ENCODE measurements at places on chromosomes 5 and 9.

GRCh38 chr9:92607088-92607487, 62.8 kb downstream of the IPPK start:
- DNase-seq, result no peak

- DNase-seq, result no peak
Measured at GRCh38 chr9:13140843-13141592, 138.5 kb downstream of the MPDZ start.

DNA sequence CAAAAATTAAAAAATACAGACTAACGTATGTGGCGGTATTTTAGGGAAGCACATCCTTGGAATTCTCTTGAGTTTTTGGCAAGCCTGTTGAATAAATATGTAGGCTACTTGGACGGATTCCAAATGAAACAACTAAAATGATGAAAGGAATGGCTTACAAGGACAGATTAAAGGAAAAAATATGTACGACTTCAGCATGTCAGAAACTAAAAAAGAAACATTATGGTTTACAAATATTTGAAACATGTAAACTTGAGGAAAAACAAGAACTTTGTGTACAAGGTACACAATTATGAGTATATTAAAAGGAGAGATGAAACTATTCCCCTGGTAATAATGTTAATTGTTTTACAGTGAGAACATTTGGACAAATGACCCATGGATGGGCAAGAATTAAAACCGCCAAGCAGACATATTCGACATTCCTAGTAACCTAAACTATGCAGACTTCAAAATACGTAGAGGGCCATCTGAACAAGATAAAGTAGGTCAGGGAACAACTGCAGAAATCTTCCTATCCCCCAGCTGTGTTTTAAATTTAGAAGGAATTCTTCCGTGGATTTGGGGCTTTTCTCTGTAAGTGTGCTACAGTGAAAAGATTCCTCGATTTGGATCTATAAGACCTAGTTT, 12.5 kb downstream of the EDIL3 start:
- no peak for DNase-seq

GRCh38 chr5:172496671-172497371, 42.5 kb upstream of the SH3PXD2B start:
- no peak for DNase-seq

DNA sequence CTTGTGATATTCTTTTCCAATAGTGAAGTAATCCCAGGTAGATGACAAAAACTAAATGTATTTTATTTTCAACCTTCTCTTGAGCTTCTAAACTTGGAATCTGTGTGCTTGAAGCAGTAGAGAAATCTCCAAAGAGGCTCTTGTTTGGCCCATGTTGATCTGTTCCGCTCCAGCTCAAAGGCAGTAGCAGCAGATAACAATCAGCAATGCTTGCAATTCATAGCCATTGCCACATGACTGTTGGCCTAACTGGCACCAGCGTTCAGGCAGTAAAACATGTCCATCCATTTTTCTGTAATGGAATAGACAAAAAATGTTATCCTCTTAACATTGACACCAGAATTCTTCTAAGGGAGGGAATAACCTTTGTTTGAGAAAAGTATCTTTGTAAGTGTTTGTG, 270.7 kb upstream of the MSX2 start:
- DNase-seq, result no peak

DNA sequence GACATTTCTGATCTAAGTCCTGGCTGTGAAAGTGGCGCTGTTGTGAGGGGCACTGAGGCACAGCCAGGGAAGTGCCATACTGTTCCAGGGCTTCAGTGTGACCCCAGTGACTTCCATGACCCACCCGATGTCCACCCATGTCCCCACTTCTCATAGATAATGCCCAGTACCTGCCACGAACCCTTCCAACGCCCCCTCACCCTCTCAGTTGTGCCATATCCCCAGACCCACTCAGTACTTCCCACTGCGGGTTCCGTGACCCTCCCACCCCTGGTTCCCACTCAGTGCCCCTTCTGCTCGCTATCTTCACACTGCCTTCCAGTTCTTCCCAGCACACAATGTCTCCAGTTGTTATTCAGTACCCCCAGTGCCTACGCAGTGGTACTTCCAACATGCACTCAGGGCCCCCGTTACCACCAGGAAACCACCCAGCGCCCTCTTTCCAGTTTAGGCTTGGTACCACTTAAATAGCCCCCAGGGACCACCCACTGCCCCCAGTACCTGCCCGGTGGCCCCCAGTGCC, 30.7 kb upstream of the PSD2 start:
- no peak for DNase-seq

DNA sequence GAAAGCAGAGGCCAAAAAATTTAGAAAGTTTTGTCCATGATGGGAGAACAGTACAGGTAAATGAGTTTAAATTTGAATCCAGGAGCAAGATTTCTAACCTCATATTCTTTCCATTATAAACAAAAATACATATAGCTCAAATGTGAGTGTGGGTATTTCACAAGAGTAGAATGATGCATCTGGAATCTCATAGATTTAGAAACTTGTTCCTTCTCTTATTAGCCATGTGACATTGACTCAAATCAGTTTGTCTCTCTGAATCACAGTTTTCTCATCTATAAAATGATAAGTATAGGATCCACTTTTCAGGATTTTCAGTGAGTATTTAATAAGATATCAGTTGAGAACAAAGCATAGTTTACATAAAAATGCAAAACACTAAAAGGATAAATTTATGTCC, 436.3 kb upstream of the PAPPA start:
- DNase-seq, result no peak

GRCh38 chr9:70613024-70613768, 198.7 kb upstream of the KLF9 start:
- no peak for DNase-seq

- no peak for DNase-seq
Measured at GRCh38 chr5:109786206-109786855, 96.6 kb downstream of the MAN2A1 start.

GRCh38 chr5:174411479-174411819, 312.9 kb upstream of the MSX2 start:
- no peak for DNase-seq

DNA sequence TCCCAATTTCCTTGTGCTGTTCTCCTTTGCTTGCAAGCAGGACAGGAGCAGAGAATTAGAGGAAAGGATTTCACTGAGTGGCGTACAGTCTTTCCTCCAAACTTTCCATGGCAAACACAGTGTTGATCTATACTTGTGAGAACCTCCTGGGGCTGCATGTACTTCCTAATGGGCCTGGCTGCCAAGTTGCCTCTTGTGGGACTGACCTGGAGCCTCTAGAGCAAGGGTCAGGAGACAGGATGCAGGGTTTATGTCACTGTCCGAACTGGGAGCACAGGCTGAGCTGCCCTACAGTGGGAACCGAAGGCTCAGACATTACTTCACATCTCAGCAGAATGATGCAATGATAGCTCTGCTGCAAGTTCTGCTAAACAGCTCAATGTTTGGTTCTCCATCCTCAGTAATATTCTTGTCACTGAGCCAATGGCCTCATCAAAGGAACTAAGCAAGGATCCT, 102.3 kb downstream of the ENC1 start:
- no peak for DNase-seq

- no peak for DNase-seq
Measured at GRCh38 chr5:139820130-139820529, 24.5 kb downstream of the PSD2 start.

DNA sequence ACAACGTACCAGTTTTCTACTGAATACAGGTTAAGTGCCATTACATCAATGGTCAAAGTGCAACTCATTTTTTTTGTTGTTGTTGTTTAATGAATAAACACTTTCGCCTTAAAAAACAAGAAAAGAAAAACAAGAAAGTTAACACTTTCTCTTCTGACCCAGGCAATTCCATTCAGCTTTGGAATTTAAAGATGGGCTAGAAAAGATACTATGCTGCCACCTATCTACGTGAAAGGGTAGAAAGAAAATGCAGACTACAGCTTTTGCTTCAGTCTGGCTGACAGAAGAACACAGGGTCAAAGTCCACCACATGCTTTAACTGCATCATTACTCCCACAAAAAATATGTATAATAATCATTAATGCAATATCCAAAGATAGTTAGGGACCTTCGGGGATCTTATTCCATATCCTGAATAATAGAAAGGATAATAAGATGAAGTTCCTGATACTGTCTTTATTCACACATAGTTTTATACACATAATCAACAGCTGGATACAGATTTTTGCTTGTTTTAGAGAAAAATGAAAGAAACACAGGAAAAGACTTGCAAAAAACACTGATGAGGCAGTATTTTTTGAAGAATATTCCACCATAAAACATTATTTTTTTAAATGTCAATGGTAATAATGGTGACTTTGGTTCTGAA, 40.4 kb downstream of the ZDHHC21 start:
- no peak for DNase-seq

DNA sequence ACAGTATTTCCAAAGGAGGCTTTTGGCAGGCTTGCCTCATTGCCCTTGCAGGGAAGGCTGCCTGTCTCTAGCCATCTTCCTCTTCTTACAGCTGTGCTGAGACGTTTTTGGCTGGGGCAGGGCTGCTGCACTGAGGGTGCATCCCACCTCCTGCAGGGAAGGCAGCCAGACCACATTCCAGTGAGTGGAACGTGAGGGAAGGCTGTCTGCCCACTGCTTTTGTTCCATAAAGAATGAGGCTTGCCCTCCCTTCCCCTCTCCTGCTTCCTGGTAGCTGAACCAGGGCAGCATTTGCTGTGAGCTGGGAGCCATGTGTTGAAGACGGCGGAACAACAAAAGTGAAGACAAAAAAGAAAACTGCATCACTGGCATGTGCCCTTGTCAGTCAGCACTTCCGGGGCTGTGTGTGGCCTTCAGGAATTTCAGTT, 16.8 kb downstream of the MGAT1 start:
- DNase-seq, result no peak

DNA sequence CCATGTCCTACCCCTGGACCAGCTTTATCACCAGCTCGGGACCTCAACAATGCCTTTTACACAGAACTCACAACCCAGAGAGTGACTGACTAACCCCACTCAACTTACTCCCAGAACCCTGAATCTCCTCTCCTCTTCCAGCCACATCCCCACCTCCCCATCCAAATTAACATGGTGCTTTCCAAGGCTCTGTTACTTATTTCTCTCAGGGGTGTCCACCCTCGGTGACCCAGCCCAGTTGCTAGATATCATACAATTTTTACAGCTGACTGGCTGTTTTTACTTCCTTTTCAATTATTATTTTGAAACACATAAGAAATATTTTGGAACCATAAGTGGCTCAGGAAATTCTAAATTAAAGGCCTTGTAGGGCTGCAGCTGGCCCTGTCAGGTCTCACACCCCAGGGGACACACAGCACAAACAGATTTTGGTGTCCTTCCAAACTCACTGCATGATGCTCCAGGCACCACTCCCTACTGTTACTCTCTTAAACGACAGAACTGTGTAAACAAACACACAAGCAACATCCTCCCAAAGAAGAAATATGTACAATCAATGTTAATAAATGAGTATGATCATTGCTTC, 180.6 kb downstream of the ADAMTS12 start:
- no peak for DNase-seq

DNA sequence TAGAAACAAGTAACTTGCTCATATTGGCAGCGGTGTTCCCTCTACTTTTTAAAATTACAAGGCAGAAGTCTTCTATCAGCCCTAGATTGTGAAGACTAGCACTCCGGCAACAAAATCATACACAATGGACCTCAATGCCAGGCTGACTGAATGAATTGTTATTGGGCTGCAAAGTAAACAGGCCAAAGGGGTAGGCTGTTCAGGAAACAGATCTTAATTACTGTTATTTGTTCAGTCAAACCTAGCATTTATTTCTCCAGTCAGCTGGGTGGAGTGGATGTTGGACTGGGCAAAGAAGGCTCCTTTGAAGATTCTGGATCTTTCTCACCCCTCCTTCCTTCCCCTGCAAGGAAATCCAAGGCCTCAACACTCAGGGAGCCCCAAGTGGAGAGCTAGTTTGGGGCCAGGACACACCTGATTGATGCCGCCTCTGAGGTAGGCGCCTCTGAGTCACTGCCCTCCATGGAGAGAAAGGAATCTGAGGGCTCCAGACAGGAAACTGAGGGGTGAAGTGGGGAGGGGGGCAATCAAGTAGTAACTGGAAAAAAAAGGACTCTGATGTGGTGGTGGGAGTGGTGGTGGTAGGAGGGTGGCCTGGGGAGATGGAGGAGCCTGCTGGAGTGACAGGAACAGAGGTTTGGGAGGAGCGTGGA, 35.5 kb downstream of the SERINC5 start:
- DNase-seq, result no peak

DNA sequence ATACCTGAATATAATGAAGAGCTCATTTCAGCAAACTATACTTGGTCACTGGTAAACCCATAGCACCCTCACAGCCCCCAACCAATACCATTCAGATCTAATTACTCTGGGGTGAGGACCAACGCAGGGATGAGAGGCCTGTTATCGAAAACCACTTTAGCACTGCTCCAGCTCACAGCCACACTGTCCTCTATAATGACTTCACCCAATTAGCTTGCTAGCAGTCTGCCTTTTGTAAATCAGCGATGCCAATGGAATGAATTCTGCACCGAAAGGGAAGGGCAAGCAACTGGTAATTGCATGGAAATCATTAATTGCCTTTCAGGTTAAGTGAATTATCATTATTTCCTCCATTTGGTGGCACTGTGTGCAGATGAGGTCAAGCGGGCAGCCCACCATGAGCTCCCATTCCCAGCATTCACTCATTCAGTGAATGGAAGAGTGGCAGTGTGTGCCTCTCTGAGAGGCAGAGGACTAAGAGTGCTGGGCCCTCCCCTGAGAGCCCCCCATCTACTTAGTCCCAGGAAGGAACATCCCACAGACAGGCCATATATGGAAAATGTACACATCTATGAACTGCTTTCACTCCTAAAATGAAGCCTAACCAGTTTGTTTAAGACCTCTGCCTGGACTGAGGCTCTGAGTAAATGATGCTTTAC, 262.1 kb downstream of the SPOCK1 start:
- no peak for DNase-seq

DNA sequence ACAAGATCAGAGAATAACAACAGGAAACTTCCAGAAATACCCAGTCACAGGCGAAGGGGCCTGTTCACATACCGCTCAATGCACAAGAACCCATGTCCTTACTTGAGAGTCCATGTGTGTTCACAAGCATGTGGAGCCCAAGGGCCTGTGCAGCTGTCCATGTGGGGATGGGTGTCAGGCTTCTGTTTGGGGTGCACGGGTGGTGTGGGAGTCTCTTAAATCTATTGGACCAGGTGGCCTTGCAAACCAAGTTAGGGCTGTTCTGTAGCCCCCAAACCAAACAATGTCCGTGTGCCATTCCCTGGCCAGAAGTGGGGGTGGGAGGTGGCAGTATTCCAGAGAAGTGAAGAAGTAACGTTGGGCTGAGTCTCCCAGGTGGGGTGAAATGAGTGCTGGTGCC, 222.3 kb downstream of the PBX3 start:
- DNase-seq, result no peak

GRCh38 chr5:1090538-1090937, 21.3 kb downstream of the SLC12A7 start:
- DNase-seq, result no peak

GRCh38 chr9:36827593-36827992, 206.5 kb downstream of the PAX5 start:
- DNase-seq, result no peak

GRCh38 chr5:66789434-66789833, 193.2 kb downstream of the MAST4 start:
- DNase-seq, result no peak

DNA sequence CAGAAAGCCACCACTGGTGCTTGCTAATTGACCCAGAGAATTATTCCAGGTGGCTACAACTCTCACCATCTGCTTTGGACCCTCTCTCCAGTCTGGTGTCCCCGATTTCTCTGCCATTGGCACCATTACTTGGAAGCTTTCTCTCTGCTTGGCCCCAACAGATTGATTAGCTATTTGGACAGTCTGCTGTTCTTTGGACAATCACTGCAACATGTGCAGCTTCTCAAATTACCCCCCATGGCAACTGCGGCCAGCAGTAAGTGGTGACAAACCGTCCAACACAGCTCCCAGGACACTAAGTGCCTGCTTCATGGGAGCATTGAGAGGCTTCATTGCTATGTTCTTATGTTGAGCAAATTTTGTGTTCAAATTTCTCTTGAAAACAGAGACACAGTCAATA, 309.8 kb downstream of the TAF11L14 start:
- DNase-seq, result no peak

Data from esophagus squamous epithelium (tissue), 5 donors.